ENCODE measurements at places on chromosomes 5 and 9.

DNA sequence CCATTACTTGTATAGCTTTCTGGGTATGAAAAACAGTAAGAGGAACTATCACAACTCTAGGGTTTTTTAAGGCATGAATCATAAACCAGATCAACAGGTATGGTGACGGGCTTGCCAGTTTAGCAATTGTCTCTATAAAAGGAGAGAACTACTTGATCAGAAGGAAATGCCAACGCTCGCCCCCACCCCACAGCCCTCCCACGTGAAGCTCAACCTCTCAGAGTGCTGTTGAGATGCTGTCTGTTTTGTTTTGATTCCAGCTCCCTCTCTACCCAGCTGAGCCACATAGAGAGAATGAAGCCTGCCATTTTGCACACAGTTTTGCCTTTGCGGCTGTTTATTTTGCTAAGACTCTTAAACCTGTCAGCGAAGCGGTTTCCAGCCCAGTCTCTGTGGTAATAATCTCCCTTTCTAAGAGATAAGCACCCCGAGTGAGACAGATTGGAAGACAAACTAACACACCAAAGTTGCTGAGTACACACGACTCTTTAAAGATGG lies 257.9 kb upstream of the ANKRD55 start:
- DNase-seq = peak; percentile 19

DNA sequence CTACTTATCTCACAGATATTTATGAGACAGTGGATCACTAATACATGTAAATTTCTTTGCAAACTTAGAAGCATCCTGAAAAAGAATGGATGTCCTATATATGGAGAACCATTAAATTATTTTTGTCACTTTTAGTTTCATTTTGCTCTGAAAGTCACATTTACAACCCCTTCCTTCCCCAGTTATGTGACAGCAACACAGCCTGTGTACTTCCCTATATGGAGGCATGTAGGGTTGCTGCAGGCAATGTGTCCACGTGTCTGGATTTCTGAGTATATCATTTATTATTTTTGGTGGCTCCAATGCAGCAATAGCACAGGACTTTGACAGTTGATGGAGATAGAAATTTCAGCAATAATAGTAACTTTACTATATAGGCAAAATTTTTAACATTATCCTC lies 156.4 kb downstream of the ST8SIA4 start:
- DNase-seq = no peak

DNA sequence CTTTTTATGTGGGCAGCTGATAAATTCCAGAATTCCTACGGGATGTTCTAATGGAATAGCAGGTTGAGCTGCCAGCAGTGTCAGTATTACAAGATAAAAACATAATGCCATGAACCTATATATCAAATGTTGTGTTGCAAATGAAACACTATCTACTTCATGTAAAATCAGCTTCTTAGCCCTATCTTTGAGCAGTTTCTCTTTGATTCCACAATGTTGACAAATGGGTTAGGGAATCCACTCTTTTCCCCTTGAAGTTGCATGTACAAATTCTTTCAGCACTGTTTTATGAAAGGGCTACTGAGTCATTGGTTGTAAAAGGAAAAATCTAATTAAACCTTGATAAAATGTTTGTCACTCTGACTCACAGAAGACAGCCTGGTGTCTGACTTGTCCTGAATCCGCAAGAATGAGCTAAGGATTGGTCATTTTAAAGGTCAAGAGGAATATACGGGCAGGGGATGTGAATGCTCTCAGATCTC lies 950.6 kb upstream of the NUDT12 start:
- DNase-seq = no peak

- no peak for DNase-seq
Observed at GRCh38 chr5:127243011-127243410, 47.6 kb upstream of the MEGF10 start.

- no peak for DNase-seq
Observed at GRCh38 chr9:122011818-122012498, 81.2 kb downstream of the TTLL11 start.

DNA sequence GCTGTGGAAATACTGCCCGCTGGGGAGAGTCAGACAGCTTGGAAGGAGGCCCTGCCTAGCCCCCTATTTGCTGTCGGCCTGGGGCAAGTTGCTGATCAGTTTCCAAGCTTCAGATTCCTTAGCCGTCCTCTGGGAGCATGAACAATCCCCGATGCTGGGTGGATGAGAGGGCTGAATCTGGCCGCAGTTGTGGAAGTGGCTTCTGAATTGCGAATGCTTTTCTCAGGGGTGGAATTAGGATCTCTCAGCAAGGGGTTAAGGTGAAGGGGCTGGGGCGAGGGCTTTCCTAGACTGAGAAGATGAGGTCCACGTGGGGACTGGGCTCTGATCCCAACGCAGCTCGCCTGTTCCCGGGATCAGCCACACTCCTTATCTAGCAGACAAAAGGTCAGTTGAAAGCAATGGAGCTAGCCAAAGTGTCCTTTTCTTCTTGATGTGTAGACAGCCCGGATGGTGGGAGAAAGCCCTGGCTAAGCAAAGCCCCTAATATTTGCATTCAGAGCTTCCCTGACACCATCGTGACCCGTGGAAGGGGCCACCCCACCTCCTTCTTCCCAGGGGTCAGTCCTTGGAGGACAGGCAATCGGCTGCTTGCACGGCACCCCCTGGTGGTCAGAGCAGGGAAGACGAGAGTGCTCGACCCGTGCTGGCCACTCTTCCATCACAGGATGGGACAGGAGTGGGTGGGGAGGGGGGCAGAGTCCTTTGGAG lies 54.9 kb downstream of the COL15A1 start:
- DNase-seq = no peak

GRCh38 chr9:130912932-130913598 lies 16.5 kb upstream of the QRFP start:
- DNase-seq = no peak

- DNase-seq = no peak
Observed at GRCh38 chr9:98610211-98610610, 98.5 kb downstream of the GABBR2 start.

GRCh38 chr9:134889386-134890154 lies 9.0 kb downstream of the FCN2 start:
- no peak for DNase-seq

DNA sequence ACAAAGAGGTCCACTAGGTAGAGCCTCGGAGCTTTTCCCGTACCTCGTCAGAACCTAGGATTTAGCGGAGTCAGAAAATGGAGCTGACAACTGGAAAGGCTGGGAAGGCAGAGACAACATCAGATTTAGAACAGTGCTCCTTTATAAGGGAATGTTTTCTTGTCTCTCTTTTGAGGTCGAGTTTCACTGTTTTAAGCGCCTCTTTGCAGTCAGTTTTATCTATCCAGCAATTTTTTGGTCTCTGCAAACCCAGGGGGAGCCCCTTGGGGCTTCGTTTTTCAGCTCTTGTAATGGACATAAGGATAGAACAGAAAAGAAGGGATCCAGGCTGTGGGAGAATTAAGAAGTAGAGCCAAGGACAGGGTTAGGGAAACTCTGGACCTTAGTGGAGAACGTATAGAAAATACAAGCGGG lies 80.5 kb downstream of the FNBP1 start:
- no peak for DNase-seq

- DNase-seq = no peak
Observed at GRCh38 chr5:96220610-96221390, 212.2 kb downstream of the PCSK1 start.

GRCh38 chr9:121645003-121645402 lies 6.4 kb upstream of the DAB2IP start:
- DNase-seq = no peak

DNA sequence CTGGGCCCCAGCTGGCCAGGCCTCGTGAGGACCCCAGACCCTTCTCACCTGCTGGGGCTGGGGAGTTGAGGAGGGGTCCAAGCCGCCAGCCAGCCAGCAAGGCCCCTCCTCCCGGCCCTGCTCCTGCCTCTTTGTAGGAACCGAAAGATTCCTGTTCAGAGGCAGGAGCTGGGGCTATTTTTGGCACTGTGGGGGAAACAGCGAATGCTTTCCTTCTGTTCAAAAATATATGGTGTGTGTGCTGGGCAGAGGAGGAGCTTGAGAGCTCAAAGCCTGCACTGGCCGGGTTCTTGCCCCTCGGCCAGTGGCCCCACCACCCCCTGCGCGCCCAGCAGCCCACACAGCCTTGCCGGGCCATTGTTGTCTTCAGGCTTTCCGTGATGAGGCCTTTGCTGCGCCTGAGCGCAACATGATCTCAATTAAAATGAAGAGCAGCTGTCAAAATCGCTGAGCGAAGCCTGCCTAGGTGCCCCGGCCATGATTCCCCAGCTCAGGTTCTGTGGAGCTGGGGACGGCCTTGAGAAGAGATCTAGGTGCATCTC lies 13.4 kb downstream of the NCS1 start:
- no peak for DNase-seq

- no peak for DNase-seq
Observed at GRCh38 chr9:83199240-83199639, 136.3 kb upstream of the RASEF start.

- DNase-seq = no peak
Observed at GRCh38 chr9:6631207-6631512, 14.4 kb downstream of the GLDC start.

DNA sequence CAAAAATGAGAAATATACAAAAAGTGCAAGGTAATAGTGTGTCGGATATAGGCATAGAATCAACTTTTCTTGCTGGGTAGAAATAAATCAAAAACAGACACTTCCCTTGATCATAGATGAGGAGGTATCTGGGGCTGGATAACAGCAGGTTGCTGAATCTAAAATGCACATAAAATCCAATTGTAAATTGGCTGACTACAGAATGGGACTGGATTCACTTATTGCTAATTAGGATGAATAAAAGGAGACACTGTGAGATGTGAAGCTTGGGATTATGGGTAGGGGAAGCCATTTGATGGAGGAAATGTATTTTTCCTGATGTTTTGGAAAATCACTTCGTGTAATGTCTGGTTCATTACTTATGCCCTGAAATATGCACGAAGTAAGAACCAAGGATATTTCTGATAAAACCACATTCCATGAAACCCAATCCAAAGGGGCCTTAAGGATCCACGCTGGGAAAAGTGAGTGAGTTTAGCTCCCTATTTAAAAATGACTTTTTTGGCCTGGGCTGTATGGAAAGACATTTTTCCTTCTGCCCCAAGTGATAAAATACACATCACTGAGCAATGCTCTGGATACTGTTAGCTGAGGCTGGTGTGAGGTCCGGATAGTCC lies 136.1 kb downstream of the MARCHF11 start:
- DNase-seq = no peak

DNA sequence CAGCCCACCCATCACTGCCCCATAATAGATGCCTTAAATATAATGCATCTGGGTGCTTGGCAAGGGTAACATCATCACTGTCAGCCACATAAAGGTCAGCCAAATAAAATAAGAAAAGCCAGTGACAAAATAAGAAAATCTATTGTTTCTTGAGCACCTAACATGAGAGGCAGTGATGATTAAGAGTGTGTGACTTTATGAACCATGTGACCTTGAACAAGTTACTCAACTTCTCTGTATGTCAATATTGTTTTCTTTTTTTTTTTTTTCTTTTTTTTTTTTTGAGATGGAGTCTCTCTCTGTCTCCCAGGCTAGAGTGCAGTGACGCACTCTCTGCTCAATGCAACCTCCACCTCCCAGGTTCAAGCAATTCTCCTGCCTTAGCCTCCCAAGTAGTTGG lies 98.7 kb downstream of the CDK5RAP2 start:
- no peak for DNase-seq

DNA sequence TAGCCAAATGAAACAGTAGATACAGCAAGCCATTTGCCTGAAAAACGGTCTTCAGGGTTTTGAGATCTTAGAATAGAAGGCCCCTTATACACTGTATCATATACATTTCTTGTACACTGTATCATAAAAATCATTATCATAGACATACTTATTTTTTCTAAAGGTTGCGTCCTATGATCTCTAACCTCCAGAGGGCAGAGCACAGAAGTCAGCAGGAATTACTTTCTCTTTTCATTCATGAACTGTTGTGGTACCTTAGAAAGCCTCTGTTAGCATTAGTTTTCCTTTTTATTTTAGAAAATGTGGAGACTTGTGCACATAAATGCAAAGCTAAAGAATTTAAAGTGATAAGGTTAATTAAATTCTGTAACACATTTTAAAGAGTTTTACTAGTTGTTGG lies 115.4 kb downstream of the OXCT1 start:
- DNase-seq = no peak

- DNase-seq = no peak
Observed at GRCh38 chr9:113888336-113888735, 12.2 kb downstream of the ZNF618 start.

DNA sequence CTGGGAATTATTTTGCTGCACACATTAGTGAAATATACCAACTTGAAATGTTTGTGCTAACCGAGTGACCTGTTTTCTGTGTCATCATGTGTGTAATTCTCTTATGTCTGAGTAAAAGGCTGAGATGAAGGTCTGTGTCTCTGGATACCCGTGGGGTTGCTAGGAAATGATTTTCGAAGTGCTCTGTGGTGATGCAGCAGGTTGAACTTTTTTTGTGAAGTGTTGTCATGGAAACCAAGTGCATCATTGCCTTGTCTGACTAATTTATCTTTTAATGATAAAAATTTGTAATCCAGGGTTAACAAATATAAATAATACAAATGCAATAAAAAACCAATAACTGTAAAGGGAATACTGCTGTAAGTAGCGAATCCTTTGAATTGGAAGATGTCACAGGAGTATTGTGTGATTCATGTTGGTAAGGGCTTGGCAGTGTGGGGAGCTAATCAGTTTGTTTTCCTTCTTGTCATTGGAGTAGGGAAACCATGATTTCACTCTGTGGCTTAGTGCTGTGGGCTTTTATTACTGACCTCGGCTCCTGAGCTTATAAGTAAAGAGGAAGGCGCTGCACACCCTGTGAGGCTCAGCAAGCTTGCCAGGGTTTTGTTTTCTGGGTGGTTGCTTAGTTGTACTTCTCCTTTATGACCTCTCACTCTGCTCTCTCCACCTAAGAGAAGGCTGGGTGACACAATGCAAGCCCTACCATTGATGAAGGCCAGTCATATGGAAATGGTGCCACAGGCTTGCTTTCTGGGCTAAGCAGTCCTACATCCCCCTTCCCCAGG lies 22.3 kb downstream of the PDE8B start:
- DNase-seq = no peak

DNA sequence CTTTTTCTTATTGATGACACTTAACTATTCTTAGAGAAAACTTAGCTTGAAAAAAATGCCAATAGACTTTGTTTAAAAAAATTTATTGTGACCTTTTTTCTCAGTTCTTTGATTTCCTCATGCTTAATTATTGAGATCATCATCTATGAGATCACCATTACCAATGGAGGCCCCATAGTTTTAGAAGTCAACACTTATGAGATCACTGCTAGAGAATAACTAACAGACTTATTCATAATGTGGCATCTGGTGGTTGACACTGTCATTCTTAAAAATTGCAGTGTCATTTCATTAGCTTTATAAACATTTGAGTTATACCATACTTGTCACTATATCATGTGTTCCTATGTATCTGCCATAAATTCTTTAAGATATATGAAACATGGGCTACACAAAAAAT lies 14.9 kb upstream of the FEM1C start:
- no peak for DNase-seq

Measured in stimulated activated CD8-positive, alpha-beta memory T cell treated with anti-CD3 and anti-CD28 coated beads, Interleukin-15, amount 100 ng/mL, for 4 hours (primary cell).